MCF 10A (cell line): ENCODE measurements at places on chromosomes 16 and 17. TPM values are rescaled to one million over a fixed set of nuclear protein-coding genes. Genes with fewer than 3 reads are reported as not detected.

DNA sequence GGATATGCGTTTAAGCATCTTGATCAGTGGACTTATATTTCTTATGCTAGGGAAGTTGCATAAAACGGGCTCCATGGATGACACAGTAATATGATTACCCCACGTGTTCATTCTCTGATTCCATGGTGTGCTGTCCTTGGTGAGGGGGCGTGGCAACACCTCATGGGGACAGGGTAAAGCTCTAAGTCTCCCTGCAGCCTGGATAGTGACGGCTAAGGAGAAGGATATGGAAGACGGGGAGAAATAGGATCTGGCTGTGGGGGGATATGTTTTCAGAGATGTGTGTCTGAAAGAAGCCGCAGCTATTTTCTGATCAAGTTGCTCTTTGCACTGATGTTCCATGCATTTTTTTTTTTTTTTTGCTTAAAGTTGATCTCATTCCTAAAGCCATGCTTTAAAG is 84.3 kb downstream of the MARCHF10 start:
- no peak for DNase-seq

DNA sequence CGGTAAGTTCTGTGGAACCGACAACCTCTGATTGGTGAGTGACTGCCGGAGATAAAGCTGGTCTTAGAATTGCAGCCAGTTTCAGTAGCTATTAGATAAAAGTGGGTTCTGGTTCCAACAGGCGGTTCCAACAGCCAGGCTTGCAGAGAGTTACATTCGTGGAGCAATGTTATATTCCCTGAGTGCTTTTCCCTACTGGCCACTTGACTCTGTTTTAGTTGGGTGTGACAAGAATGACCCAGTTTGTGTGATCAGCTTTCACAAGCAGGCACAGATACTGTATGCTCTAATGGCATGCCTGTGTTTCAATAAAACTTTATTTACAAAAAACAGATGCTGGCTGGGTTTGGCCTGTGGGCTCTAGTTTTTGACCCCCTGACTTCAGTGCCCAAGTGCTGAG is 196.6 kb downstream of the SNX29 start:
- no peak for DNase-seq

Gene CX3CL1
- not detected in 2 replicates for total RNA-seq

Gene TBX21
- not detected in 2 replicates for total RNA-seq

Gene KRT23
- not detected in 2 replicates for total RNA-seq

Gene C17orf78
- not detected in 2 replicates for total RNA-seq

Gene FOXL1
- total RNA-seq = 4.7 and 4.9 TPM in 2 replicates

DNA sequence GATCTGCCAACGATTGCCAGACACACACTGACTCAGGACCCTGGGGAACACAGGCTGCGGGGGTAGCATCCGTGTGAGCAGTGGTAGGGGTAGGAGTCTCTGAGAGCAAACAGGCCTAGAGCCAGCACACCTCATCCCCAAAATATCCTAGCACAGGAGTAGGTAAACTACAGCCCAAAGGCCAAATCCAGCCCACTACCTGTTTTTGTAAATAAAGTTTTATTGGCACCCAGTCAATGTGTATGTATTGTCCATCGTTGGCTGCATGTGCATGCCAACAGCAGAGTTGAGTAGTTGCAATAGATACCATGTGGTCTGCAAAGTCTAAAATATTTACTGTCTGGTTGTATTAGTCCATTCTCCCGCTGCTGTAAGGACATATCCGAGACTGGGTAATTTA is 55.5 kb upstream of the GPRC5B start:
- DNase-seq = no peak

DNA sequence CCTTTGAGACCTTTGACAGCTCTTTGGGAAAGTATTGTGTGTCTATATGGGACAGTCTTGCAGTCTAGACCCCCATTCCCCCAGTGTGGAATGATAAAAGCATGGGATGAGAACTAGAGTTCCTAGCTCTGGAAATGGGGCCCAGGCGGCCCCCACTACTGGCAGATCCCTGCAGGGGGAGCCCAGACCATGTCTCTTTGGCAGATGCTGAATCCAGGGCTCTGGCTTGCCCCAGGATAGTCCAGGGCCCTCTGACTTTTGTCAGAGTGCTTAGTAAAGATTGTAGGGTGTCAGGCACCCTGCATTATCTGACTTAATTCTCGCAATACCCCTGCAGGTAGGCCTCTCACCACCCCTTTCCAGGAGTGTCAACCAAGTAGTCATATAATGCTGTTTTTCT is 8.3 kb downstream of the ALKBH5 start:
- DNase-seq = no peak

DNA sequence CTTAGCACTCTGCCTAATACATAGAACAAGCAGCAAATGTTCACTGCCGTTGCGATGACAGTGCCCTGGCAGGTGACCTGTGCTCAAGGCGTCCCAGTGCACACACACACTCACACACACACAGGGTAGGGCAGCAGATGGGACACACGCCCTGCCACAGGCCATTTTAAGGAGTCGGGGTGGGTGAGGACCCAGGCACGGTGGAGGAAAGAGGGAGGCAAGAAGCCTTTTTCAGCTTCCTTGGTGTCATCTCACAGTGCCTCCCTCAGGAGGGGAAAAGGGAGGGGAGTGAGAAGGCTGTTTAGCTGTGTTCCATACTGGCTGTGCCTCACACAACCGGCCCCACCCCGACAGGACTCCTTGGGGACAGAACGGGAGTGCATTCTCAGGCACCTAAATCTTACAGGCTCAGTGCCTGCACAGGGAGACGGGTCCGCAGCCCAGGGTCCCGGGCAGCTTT is 1.5 kb downstream of the PITPNM3 start:
- DNase-seq = no peak

- DNase-seq = no peak
These were observed 45.3 kb downstream of the RPH3AL start for GRCh38 chr17:307295-307691.

GRCh38 chr17:39717660-39718059 is 12.7 kb downstream of the MIEN1 start:
- DNase-seq = no peak

DNA sequence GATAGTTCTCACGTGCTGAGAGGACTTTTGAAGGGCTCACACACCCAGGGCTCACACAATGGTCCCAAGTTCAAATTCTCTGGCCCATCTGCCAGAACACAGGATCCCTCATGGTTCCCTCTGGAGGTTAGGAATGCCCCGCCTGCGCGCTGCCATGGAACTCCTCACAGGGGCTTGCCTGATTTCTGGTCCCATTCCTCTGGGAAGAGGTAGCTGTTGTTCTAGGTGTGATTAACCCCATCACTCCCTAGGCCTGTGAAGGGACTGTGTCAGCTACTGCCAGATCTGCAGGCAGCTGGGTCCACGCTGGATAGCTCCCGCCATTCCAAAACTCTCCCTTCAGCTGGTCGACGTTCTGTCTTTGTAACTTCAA is 2.3 kb upstream of the ARMC5 start:
- no peak for DNase-seq

Gene DOC2B
- not detected in 2 replicates for total RNA-seq

GRCh38 chr16:83781-84615 is 6.0 kb downstream of the MPG start:
- no peak for DNase-seq

GRCh38 chr16:4688674-4689045 is 4.7 kb upstream of the NUDT16L1 start:
- no peak for DNase-seq

DNA sequence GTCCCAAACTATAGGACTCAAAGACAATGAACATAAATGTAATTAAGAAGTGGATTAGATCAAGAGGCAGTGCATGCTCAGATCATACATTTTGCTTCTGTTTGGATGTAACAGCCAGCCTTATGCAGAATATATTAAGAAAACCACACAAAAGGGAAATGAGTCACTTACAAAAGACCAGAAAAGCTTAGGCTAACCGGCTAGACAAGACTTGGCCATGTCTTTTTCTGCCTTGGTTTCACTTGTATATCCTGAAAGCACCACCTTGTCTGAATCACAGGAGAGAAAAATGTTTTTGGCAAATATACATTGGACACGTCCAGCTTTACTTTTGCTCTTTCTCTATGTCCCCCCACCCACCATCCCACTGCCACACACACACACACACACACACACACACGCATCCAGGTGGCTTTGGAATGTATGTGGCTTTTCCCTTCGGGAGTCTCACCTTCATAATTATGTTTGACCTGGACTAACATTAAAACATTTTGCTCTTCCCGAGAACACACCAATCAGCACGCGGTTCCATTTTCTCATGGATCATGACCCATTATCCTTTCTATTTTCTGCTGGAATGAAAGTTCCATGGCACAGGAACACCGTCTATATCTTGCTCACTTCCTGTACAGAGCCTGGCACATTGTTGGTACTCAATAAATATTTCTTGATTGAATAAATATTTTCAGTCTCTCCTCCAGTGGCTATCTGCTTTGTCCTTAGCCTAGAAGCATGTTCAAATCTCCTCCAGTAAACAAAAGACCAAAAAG is 64.6 kb downstream of the CDK5R1 start:
- DNase-seq = peak; percentile 55

Gene ERCC4
- total RNA-seq = 10.3 and 15.9 TPM in 2 replicates

DNA sequence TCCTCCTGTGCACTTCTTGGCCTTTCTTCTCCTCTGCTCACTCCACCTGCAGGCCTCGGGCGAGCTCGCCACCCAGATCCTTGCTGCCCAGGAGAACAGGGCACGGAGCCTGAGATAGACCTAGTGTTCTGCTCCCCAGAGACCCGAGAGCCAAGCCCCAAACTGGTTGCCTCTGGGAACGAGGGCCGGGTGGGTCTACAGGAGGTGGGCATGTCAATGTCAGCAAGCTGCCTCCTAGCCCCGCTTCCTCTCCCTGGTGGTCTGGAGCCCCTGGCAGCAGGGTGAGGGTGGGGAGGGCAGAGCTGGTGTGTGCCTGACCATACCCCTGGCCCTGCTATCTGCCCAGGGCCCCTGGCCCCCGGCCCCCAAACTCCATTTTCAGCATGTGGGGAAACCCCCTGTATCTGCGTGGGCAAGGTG is 841 bp upstream of the NDRG4 start:
- no peak for DNase-seq

DNA sequence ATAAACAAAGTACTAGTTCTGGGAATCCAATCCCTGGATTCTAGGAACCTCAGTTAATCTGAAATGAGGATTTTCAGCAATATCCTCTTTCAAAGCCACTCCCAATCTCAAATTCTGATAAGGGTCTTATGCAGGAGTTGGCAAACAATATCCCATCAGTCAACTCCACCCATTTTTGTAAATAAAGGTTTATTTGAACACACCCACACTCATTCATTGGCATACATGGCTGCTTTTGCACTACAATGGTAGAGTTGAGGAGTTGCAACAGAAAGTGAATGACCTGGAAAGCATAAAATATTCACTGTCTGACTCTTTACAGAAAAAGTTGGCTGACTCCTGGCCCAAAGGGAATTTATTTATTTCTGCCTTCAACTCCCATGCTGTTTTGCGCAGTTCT is 157.7 kb upstream of the CDH11 start:
- no peak for DNase-seq

Gene RBFOX1
- total RNA-seq = not detected in 2 replicates

DNA sequence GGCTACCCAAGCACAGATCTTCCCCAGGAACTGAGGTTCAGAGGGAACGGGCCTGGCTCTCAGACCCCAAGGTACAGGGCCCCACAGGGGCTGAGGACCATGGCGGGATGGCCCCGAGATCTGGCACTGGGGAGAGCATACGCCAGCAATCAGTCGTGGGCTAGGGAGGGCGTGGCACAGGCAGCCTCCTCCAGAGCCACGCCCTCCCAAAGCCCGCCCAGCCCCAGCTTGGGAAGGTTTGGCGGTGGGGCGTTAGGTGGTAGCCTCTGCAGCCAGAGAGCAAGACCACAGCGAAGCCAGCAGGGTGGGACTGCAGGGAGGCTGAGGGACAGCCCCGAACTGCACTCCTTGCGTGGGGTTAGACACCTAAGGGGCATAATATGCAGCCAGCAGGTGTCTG is 11.6 kb downstream of the WNT9B start:
- no peak for DNase-seq

GRCh38 chr17:29115961-29116803 is 64.0 kb downstream of the MYO18A start:
- DNase-seq = peak; percentile 49

Gene MGRN1
- total RNA-seq = 61.3 and 62.9 TPM in 2 replicates

Gene KRT36
- total RNA-seq = not detected in 2 replicates

Gene PYCARD
- total RNA-seq = 0.47 and 0.76 TPM in 2 replicates

GRCh38 chr16:76768948-76769347 is 422.0 kb upstream of the MON1B start:
- DNase-seq = no peak

Gene CMTM2
- total RNA-seq = not detected in 2 replicates

GRCh38 chr16:89136931-89137330 is 34.6 kb upstream of the CDH15 start:
- no peak for DNase-seq

GRCh38 chr16:24998201-24998600 is 17.0 kb downstream of the ARHGAP17 start:
- DNase-seq = no peak

DNA sequence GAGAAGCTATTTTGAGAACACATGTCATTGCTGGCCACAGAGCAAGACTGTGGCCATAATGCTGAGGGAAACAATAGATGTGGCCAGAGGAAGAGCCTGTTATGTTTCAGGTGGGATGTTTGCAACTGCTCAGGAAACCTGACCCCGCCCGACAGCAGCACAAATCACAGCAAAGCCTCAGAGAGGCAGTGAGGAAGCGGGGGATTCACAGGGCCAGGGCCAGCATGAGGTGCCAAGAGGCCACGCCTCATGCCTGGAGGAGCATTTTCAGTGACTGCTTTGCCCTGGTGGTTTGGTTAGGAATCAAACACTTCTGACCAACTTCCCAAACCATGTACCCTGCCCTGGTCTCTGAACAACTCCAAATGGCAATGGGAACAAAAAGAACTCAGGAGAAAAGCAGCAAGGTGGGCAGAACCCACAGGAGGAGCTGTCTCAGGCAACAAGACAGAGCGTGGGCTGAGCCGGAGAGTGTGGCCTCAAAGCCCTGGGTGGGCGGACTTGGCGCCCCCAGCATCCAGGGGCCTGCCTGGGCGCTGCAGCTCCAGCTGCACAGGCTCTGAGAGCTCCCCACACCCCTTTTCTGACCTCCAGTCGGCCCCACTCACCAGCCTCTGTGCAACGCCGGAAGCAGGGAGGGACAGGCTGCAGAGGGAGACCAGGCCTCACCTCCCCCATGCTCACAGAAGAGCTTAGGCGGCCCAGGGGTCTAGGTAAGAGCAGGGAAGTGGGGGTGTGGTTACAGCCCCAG is 20.6 kb downstream of the HIC1 start:
- DNase-seq = peak; percentile 26

Gene MPV17L
- total RNA-seq = not detected in 2 replicates

Gene KRTAP1-5
- not detected in 2 replicates for total RNA-seq

DNA sequence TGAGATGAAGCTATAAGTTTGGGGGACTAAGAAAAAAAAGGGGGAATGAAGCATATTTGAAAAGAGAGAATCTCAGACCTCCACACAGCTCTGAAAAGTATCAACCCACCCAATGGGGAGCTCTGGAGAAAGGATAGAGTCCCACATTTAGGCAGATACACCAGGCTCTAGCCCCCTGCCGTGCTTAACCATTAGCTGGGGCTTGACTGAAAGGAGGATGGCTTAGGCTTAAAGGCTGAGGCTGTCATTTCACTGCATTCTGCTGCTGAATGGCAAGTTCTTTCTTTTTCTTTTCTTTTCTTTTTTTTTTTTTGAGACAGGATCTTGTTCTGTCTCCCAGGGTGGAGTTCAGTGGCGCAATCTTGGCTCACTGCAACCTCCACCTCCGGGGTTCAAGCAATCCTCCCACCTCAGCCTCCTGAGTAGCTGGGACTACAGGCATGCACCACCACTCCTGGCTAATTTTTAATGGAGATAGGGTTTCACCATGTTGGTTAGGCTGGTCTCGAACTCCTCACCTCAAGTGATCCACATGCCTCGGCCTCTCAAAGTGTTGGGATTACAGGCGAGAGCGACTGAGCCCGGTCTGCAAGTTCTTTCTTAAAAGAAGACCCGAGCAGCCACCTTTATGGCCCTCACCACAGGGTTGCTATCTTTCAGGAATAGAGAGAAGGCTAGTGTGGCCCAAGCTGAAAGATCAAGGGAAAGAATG is 9.0 kb upstream of the MMP2 start:
- no peak for DNase-seq

Gene TBC1D26
- not detected in 2 replicates for total RNA-seq
